ENCODE measurements at places on chromosomes 5 and 9.

DNA sequence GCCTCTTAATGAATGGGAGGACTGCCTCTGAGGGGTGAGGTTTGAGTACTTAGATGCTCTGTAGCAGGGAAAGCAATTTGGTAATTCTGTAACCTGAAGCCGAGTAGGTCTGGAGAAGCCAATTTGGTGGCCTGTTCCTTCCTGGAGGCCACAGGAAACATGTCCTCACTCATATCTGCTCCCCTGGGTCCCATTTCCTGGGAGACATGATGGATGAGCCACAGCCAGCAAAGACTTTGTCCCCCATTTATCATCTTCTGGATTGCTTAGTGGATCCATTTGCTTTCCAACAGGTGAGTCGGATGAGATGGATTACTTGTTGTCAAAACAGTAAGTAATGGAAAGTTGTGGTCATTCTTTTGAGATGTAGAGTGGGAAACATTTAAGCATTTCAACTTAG, 99.8 kb upstream of the KLF9 start:
- no peak for DNase-seq

DNA sequence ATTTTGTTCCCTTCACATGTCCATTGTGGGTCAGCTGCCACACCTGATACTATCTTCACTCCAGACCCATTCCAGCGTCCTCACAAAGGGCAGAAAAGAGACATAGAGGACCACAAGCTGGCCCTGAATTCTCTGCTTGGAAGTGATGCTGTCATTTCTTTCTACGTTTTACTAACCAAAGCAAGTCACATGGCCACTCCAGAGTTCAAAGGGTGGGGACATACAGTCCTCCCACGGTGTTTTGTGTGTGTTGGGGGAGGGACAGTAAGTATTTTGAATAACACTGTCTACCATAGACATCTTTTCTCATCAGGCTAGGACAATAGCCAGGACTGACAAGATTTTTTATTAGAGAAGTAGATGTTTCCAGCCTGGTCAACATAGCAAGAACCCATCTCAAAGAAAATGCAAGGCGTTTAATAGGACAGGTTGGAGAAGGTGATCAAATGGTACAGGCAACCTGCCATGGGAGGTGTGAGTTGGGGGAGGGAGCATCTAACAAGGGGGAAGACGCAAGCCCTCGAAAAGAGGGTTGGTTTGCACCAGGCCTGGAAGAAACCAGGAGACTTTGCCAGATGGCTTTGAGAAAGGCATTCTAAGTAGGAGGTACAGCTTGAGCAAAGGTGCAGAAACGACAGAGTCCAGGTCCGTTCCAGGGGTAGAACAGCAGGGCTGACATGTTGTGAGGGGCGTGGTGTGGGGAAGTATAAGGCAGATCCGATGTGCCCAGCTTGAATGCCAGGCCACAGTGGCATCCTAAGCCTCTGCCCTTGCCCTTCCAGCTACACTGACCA, 11.3 kb upstream of the GLIPR2 start:
- no peak for DNase-seq

DNA sequence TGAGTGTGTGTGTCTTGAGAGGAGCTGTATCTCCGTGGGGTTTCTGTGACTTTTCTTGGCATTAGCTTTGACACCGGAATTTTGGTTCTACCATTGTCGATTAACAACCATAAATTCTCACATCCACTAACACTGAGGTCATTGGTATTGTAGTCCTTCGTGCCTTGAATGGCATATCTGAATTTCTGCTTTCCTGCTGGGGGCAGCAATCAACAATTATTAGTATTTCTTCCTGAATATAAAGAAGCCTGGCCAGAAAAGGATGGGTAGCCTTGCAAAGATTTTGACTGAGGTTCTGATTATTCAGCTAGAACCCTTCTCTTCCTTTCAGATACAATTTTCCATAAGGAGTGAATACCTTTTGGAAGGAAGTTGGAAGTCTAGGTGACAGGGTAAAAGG, 33.5 kb upstream of the SHOC1 start:
- peak; percentile 44 for DNase-seq

- DNase-seq = no peak
These were observed 91.4 kb downstream of the TSSK1B start for GRCh38 chr5:113343343-113343742.

DNA sequence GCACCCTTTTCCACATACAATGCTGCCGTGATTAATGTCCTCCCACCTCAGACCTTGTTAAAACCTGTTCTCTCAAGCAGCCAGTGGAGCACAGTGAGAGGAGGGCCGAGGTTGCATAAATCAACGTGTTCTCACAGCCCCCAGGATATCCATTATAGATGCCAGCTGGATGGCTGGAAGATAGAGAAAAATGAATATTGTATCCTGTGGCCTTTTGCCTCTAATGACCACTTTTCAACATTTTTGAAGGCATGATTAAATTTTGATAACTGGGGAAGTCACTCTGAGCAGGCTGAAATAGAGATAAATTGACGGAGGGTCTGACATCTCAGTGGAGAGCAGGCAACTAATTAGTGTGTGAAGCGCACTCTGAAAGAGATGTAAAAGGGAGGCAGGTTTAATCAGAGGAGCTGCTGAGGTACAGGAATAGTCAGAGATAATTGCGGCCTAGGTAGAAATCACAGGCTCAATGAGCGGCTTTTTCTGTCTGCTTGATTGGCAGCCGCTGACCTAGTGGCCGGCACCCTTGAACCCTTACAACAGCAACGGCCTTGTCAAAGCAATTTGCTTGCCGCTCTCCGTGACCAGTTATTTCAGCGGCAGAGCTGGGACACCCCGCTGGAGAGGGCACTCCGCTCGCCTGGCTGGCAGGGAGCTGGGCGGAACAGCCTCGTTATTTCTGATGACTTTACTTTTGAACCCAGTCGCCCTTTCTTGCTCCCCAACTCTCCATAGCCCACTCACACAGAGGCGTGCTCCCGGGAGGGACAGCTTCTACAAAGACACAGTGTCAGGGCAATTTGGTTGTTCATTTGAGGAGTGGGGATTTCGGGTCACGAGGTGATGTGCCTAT, 560.7 kb downstream of the PSAT1 start:
- DNase-seq = no peak

- peak; percentile 59 for DNase-seq
These were observed 9.9 kb downstream of the PTCH1 start for GRCh38 chr9:95506678-95507463.

DNA sequence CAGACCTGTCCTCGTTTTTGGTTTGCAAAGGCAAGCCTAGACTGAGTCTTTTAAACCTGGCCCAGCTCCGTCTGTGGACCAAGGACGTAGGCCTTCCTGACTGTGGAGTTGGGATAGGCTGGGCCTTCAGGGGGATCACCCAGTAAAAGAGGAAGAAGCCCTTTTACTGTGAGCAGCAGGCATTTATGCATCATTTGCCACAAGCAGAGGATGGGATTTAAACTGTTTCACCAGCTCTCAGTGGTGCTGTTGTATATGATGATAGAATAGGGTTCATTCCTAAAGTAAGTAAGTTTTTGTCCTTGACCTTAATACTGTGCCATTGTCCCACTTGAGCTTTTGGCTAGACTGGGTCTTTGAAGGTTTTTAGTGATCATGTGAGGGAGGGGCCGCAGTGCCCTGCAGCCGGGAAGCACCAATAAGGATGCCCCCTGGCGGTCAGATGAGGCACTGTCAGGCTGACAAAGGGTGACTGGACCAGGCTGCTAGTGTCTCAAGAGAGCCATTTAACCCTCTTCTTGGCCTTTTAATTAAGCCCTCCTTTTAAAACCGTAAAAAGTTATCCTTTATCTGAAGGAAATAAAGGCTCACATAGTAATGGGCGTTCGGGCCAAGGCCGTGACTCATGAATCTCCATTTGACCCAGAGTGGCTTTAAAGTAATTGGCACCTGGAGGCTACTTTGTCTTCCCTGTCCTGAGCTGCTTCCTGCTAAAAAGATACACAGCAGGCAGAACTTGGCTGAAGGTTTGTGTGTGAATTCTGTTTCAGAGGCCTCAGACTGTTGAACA, 74.0 kb downstream of the UBAP1 start:
- peak; percentile 47 for DNase-seq

GRCh38 chr9:76200745-76201144, 193.5 kb downstream of the RFK start:
- DNase-seq = peak; percentile 10

- no peak for DNase-seq
These were observed 21.6 kb downstream of the DMRT2 start for GRCh38 chr9:1071730-1072129.

DNA sequence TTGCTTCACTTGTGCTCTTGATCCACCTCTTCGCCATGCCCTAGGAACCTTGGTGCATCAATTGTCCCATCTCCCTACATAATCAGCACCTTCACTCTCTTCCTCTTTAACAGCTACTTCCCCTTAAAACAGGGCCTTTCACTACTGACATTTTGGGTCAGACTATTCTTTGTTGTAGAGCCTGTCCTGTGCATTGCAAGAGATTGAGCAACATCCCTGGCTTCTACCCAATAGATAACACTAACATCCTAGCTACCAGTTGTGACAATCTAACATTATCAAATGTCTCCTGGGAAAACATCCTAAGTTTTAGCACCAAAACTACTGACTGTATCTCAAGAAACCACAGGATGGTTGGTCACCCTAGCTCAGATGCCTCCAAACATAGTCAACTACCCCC, 854.3 kb upstream of the DMAC1 start:
- DNase-seq = peak; percentile 22

DNA sequence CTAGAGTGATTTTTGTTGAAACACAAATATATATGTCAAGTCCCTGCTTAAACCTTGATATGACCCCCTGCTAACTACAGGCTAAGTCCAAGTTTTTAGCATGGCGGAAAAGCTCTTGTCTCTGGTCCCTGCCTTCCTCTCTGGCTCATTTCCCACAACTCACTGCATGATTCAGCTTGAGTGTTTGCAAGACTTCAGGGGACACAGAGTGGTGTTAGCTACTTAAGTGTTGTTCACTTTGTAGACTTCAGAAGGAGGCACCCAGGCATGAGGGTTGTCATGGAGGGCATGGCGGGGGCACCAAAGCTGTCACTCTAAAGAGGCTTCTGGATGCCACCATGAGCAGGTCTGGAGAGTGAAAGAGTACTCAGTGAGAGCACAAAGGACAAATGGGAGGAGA, 362.4 kb upstream of the ACTBL2 start:
- no peak for DNase-seq

GRCh38 chr9:136095070-136096058, at the start of gene NACC2:
Gene NACC2 (minus strand): TSS chr9:136095289. CDS start chr9:136050521, 44,768 bp downstream.
- peak; percentile 68 for DNase-seq

GRCh38 chr5:98365126-98365525, 408.3 kb upstream of the RGMB start:
- DNase-seq = no peak

GRCh38 chr9:134284741-134285140, 41.5 kb upstream of the RXRA start:
- DNase-seq = no peak

GRCh38 chr9:120308495-120308894, 271.5 kb downstream of the CDK5RAP2 start:
- no peak for DNase-seq

DNA sequence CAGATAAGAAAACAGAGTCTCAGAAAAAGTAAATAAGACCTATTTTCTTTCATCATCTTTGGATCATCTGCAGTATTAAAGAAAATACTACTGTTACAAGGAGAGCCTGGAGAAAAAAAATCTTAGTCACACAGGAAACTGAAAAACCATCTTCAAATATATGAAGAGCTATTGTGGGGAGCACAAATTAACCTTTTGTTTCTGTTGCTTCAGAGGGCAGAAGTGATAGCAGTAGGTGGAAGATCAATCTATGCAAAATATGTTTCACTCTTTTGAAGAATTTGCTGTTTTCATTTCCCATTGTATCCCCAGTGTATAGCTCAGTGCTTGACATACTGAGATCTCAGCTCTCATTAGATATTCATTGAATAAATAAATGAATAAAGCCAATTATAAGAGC, 13.1 kb upstream of the CEMIP2 start:
- no peak for DNase-seq

DNA sequence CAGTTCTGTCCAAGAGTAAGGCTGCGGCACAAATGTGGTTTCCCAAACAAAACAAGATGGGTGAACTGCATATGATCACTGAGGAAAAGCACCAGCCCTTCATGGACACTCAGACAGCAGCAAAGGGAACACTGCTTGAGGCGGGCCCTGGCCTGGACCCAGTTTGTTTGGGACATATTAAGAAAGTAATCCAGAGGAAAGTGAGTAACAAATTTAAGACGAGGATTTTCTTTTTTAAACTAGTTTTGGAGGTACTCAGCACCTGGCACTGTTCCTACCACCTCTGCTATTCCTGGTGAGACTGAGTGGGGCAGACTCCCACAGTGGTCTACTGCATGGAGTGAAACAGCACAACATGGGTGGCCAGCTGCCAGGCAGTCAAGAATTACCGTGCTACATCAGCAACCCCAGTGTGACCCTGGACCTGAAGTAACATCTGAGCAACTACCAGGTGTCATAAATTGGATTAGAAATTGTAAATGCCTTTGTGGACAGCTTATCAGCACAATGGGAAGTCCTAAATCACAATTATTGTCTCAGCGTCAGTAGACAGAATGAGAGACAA, 28.5 kb downstream of the P4HA2 start:
- DNase-seq = no peak

- DNase-seq = peak; percentile 20
These were observed 1666.1 kb upstream of the WWC1 start for GRCh38 chr5:166625210-166625865.

- DNase-seq = peak; percentile 45
These were observed 89.0 kb downstream of the RFX3 start for GRCh38 chr9:3436629-3437420.

GRCh38 chr9:36800455-36800854, 227.8 kb downstream of the MELK start:
- no peak for DNase-seq

DNA sequence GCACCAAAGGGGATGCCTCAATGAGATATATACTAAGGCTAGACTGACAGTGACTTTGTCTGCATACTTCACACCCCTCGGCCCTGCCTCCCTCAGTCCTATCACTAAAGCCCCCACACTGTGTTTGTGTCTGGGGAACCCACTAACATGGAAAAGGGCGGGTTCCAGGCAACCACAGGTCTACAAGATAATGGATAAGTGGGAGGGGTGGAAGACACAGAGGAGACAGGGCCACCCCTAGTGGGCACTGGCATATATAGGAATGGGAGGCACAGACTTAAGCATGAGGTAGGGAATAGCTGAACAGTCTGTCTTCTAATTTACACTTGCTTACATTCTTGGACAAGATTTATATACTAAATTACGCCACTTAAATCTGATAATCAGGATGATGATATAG, 74.0 kb downstream of the SLIT3 start:
- DNase-seq = no peak

DNA sequence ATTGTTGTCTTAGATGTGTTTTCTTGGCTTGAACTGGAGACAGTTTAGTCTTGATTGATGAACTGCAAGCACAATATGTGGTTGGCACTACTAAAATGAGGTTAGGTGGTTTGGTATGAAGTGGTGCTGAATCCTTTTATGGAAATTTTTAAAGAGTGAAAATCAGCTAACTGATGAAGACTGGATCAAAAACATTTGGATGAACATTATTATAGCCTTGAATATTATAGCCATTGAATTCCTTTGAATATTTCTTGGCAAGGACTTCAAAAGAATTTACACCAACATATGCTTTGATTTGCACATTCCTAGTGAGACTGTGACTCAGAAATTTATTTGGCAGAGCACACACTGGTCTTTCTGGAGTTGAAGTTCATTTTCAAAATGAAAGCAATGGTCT, 318.3 kb downstream of the CHSY3 start:
- DNase-seq = peak; percentile 74
